ENCODE measurements at places on chromosomes 1 and 21.
A peak's percentile ranks its signal among the peaks of the same experiment; 100 is the strongest.

DNA sequence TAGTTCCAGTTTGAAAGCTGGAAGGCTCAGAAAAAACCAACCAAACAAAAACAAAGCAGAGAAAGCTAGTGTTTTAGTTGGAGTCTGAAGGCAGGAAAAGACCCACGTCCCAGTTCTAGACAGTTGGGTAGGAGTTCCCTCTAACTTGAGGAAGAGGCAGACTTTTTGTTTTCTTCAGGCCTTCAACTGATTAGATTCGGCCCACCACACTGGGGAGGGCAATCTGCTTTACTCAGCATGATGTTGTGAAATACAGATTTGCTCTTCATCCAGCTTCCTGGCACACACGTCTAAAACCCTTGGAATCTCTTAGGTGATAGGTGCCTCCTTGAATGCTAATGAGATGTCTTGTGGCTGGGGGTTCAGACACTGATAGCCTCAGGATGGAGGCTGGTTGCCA, 49.1 kb upstream of the CSF3R start:
- H3K4me1 ChIP-seq = no peaks in the 10 kb centered on the region
- H3K27ac ChIP-seq = no peak overlapping the region
- H3K27me3 ChIP-seq = peaks cover 3% of the 10 kb centered on the region
- no peaks in the 10 kb centered on the region for H3K36me3 ChIP-seq
- no peak overlapping the region for H3K4me3 ChIP-seq

GRCh38 chr1:109517337-109517736, 7.8 kb upstream of the AMIGO1 start:
- H3K36me3 ChIP-seq = no peaks in the 10 kb centered on the region
- no peak overlapping the region for H3K27ac ChIP-seq
- no peaks in the 10 kb centered on the region for H3K4me1 ChIP-seq

DNA sequence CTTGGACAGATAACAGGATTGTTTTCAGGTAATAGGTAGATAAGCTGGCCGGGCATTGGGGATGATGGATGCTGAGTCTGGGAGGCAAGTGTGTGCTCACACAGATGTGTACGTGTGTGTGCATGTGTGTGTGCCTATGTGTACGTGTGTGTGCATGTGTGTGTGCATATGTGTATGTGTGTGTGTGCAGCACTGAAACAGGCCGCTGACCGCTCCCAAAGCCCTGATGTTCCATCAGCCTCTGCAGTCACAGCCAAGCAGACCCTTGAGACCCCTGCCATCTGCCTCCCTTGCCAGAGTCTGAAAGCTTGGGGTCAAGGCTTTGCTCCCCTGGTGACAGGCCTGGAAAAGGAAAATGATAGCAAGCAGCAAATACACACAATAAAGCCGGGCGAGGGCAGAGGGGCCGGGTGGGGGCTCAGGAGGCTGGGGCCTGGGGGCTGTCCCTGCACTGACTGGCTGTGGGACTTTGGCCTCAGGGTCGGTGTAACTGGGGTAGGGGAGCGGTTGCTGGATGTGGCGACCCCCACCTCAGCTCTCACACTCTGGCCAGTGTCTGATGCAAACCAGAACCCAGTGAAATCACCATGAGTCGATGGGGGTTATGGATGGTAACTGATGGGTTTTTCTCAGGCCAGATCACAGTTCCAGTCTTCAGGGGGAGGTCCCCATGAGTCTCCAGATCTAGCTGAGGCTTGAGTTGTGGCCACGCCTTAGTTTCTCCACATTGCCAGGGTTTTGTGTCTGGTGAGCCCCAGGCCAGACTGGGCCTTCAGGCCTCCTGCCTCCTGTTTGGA, 9.2 kb upstream of the TNFRSF8 start:
- DNase-seq = no peak
- H3K4me1 ChIP-seq = peaks cover 9% of the 10 kb centered on the region
- no peaks in the 10 kb centered on the region for H3K27me3 ChIP-seq

DNA sequence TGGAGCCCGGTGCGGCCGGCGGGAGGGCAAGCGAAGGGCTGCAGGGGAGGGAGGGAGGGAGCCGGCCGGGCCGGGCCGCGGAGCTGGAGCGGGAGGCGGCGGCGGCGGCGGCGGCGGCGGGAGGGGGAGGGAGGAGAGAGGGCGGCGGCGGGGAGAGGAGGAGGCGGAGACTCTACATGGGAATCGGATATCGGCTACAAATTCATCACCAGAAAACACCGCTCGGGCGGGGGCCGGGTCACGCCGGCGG, at the start of gene AKT3:
Gene AKT3 (minus strand): TSS at position 42 of the 250 bp plus-strand sequence. CDS start 7,073 bp downstream, outside the sequence.
- H3K4me3 ChIP-seq = peak within 1 kb of the TSS; percentile 63
- DNase-seq = peak; percentile 64
- no peaks in the 10 kb centered on the region for H3K36me3 ChIP-seq
- H3K4me1 ChIP-seq = peaks cover 18% of the 10 kb centered on the region

DNA sequence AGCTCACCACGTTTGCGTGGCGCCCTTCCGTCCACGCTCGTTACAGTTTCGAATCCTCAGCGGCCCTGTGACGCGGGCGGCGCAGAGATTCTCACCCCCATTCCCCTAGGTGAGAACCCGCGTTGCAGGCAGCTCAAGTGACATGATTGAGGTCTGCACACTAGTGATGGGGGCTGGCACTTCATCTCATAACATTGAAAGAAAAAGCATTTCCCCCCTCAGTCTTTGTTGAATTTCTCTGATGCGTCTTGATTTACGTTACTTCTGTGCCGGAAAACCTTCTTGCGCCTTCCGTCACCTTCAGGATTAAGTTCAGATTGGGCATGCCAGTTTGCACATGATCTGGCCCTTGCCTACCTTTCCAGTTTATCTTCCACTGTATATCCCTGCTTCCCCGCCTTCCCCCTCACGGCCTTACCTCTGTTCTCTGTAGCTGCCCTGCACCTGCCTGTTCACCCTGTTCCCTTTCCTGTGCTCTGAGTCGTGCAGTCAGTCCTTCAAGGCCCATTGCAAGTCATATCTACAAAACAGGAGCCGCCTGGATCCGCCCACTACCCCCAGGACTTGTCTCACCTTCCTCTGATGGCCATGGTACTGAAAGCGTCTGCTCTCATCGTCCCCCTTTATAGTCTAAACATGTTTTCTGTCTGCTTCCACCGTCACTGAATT, 1.1 kb downstream of the CTPS1 start:
- peaks cover 42% of the 10 kb centered on the region for H3K36me3 ChIP-seq
- H3K27ac ChIP-seq = peak overlapping the region; percentile 81
- no peak for DNase-seq
- H3K27me3 ChIP-seq = no peaks in the 10 kb centered on the region
- H3K4me1 ChIP-seq = peaks cover 36% of the 10 kb centered on the region

DNA sequence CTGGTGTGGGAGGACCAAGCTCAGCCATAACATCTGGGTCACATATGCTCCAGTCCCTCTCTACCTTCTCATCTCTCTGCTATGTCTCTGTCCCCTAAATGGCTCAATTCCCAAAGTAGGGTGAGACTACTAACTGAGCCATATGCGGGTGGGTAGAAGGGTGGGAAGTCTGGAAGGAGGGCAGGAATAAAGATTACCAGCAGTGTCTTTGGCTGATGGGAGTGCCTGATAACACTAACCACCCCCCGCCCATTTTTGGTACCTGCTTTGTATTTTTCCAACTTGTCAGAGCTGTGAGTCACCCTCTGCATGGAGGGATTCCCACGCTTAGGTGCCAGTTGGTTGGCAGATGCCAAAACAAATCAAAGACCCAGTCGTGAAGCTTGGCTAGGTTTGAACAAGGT, 14.9 kb upstream of the SSBP3 start:
- no peaks in the 10 kb centered on the region for H3K36me3 ChIP-seq
- no peak overlapping the region for H3K27ac ChIP-seq
- H3K4me3 ChIP-seq = no peak overlapping the region
- H3K27me3 ChIP-seq = no peaks in the 10 kb centered on the region
- no peaks in the 10 kb centered on the region for H3K4me1 ChIP-seq
- DNase-seq = no peak

DNA sequence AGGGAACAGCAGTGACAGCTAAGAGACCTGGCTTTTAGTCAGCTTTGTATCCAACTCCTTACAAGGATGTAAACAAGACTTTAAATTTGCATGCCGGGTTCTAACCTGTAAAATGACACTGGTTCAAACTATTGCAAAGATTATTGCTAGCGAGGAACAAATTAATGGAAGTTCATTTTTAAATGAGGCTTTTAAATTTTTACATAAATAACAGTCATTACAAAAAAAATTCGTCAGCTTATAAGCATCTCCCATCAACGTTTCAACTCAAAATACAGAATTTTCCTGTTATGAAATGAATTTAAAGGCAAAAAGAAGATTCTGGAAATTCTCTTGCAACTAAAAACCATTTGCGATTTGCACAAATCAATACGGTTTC, 668 bp downstream of the KIF14 start:
- no peak for DNase-seq
- H3K27me3 ChIP-seq = no peaks in the 10 kb centered on the region
- H3K4me1 ChIP-seq = peaks cover 7% of the 10 kb centered on the region

- no peak overlapping the region for H3K27ac ChIP-seq
- no peaks in the 10 kb centered on the region for H3K36me3 ChIP-seq
- no peaks in the 10 kb centered on the region for H3K4me1 ChIP-seq
- no peak for DNase-seq
- no peaks in the 10 kb centered on the region for H3K27me3 ChIP-seq
Observed at GRCh38 chr1:184520336-184520735, 133.5 kb downstream of the C1orf21 start.

GRCh38 chr1:16888860-16889816, 6.6 kb upstream of the RNU1-2 start:
- H3K4me3 ChIP-seq = peak overlapping the region; percentile 33
- no peaks in the 10 kb centered on the region for H3K36me3 ChIP-seq
- DNase-seq = peak; percentile 95
- no peaks in the 10 kb centered on the region for H3K27me3 ChIP-seq
- no peaks in the 10 kb centered on the region for H3K4me1 ChIP-seq
